T-cell (primary cell): ENCODE measurements at places on chromosomes 5 and 9. TPM values are rescaled to one million over a fixed set of nuclear protein-coding genes. Genes with fewer than 3 reads are reported as not detected.

PCDHB7 gene
- not detected for total RNA-seq

MAML1 gene
- total RNA-seq = 50.6 TPM

NR2F1 gene
- 0.33 TPM for total RNA-seq

SPINK13 gene
- not detected for total RNA-seq

- H3K4me3 ChIP-seq = no peak overlapping the region
- no peak overlapping the region for H3K27ac ChIP-seq
- H3K36me3 ChIP-seq = no peaks in the 10 kb centered on the region
- DNase-seq = no peak
These were observed 30.2 kb downstream of the LRRC70 start for GRCh38 chr5:62608529-62609511.

DNA sequence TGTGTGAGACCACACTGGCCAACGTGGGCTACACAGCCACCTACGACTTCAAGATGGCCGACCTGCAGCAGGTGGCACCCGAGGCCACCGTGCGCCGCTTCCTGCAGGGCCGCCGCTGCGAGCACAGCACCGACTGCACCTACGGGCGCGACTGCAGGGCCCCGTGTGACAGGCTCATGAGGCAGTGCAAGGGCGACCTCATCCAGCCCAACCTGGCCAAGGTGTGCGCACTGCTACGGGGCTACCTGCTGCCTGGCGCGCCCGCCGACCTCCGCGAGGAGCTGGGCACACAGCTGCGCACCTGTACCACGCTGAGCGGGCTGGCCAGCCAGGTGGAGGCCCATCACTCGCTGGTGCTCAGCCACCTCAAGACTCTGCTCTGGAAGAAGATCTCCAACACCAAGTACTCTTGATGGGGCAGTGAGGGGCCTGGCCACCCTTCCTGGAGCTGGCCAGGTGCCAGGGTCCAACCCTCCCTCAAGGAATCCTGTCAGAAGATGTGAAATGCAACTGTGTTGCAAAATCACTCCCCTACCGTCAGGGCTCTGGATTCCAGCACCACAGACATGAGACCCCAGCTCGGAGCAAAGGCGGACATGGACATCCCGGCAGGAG lies 11.1 kb downstream of the DIPK1B start:
- no peak overlapping the region for H3K27ac ChIP-seq
- H3K36me3 ChIP-seq = peaks cover 32% of the 10 kb centered on the region
- peaks cover 11% of the 10 kb centered on the region for H3K4me1 ChIP-seq

DNA sequence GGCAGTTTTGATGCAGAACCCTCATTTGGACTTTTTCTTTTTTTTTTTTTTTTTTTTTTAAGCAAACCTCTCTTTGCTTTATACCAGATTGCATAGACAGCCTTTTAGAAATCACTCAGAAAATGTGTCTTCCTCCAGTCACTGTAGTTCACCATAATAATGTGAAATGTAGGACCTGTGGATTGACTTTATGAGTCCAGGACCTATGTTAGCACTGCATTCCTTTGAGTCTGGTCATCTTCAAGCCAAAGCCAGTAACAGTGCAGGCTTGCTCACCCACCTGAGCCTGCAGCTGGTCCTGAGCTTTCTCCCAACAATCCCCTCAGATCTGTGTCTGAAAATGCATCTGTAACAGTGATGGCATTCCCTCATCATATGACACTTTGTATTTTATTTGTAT lies 110.7 kb upstream of the NFIL3 start:
- H3K27me3 ChIP-seq = peaks cover 15% of the 10 kb centered on the region
- no peaks in the 10 kb centered on the region for H3K4me1 ChIP-seq
- H3K27ac ChIP-seq = no peak overlapping the region

- H3K27ac ChIP-seq = no peak overlapping the region
- no peaks in the 10 kb centered on the region for H3K4me1 ChIP-seq
- DNase-seq = no peak
- H3K27me3 ChIP-seq = no peaks in the 10 kb centered on the region
- H3K4me3 ChIP-seq = no peak overlapping the region
- H3K36me3 ChIP-seq = no peaks in the 10 kb centered on the region
These were observed 144.4 kb downstream of the ARHGEF28 start for GRCh38 chr5:73770172-73771025.
